ENCODE measurements at places on chromosomes 2 and 18.
A peak's percentile ranks its signal among the peaks of the same experiment; 100 is the strongest.

DNA sequence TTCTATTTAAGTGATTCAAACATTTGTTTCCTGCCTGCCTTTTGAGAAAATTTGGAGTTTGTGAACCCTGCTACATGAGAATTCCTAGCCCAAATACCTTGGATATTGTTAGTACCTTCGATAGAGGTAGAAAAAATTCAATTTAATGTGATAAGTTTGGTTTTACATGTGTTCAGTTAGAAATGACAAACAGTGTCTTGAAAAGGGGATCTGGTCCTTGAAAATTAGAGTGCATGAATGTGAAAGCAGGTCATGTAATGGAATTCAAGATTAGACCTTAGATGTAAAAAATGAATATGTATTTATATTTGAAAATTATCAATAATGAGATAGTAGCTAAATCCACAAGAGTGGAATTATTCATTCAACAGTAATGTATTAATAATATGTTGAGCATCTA lies 70.5 kb downstream of the PIK3C3 start:
- DNase-seq = no peak

DNA sequence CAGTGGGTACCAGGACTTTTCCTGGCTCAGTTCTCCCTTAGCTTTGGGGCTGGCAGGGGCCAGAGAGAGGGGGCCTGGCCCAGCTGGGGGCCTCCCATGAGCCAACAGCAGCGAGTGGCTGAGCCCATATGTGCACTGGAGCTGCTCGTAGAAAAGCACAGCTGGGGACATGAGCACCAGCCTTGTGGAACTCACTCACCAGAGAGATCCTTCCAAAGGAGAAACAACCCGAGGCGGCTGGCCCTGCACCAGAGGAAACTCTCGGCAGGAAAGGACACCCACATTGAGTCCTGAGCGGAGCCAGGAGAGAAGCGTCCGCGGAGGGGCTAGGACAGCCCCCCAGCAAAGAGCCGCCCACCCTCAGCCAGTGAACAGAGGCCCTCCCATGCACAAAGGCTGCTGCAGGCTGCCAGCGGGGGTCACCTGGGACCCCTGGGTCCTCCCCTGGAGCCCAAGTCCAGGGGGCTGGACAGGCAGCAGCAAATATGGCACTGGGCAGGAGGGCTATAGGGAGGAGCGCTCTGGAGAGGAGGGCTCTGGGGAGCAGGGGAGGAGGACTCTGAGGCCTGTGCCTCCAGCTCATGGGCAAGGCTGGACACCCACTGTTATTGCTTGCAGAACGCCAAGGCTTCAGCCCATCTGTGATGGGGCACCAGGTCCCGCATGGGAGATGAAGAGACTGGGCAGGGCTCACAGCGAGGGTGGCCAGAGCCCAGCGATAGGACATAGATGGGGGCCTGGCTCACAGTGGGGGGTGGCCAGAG lies 42.1 kb upstream of the SNED1 start:
- no peak for DNase-seq

GRCh38 chr2:43461453-43462073 lies 134.3 kb downstream of the THADA start:
- no peak for DNase-seq

- DNase-seq = no peak
These were observed 16.9 kb upstream of the BAZ2B start for GRCh38 chr2:159633219-159633618.

DNA sequence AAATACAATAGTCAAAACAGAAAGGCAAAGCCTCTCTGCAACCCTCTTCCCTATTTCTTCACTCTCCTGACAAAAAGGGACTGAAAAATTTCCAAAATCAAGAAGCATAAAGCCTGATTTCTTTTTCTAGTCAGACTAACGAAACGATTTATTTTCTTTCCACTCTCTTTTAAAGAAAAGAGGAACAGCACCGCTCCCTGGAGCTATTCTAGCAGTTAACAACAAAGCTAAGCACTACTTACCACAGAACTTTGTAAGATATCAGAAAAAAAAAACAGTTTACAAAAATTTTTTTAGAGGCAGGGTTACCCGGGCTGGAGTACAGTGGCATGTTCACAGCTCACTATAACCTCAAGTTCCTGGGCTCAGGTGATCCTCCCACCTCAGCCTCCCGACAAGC lies 14.4 kb upstream of the FHL2 start:
- no peak for DNase-seq

- DNase-seq = no peak
These were observed 503.2 kb downstream of the PIK3C3 start for GRCh38 chr18:42458226-42458625.

DNA sequence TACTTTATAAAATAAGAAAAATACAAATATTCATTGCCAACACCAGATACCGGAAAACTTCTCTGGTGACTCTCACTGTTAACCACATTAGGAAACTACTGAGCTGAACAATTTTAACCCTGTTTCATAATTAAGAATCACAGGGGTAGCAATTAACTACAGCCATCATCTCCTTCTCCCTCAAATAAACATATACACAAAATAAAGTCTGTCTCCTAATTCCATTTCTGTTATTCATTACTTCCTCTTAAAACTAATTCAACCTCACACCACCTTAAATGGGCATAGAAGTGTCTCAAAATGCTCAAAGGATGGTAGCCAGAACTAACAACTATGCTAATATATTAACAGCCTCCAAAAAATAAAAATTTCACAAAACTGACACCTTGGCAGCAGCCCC lies 60.7 kb downstream of the ACVR1 start:
- no peak for DNase-seq

GRCh38 chr18:12068950-12069320 lies 24.7 kb upstream of the ANKRD62 start:
- peak; percentile 36 for DNase-seq

GRCh38 chr18:74645679-74646078 lies 48.0 kb downstream of the ZNF407 start:
- DNase-seq = no peak

DNA sequence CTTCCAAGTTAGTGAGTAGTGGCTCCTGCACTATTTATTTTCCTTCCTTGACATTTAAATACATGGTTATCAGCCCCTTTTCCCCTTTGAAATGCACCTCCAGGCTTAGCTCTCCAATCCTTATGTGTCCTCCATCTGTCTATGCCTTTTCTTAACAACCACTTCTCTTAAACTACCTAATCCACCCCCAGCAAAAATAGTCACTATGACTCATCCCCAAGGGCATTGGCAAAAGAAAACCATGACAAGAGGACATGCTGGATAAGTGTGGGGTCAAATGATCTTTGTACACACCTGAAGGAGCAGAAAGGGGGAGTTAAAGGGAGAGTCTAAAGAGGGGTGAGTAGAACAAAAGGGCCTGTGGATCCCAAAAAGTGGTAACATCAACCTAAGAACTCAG lies 127.2 kb downstream of the ANKRD44 start:
- no peak for DNase-seq

GRCh38 chr2:109428281-109428680 lies 185.5 kb downstream of the SEPTIN10 start:
- no peak for DNase-seq

DNA sequence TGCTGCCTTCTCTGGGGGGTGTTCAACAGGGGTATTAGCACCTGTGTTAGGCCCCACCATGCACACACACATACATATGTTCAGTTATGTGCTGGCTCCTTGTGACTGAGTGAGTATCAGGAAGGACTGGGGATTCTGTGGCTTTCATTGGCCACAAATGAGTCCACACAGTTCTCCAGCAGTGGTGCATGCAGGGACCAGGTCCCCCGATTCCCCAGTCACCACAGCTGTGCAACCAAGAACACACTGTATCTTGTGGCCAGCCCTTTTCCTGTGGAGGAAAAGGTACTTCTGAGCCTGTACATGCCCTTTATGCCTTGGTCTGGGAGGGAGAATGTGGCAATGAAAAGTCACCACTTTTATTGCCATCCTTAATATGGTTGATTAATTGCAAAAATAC lies 74.9 kb upstream of the KLF7 start:
- no peak for DNase-seq

DNA sequence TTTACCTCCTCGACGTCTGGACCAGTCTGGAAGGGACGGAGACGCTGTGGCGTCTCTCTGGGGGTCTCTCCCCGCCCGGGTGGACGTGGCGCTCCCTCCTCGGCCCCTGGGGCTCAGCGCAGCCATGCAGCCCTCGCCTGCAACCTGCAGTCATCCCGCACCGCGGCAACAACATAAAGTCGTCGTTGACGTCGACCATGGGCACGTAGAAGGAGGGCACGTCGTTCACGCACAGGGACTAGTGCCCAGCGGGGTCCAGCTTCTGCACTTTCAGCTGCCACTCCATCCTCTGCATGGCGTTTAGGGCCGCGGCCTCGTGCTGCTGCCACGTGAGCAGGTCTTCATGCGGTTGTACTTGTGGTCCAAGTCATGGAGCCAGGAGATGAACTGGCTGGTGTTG lies 889.6 kb upstream of the LRRTM1 start:
- no peak for DNase-seq

DNA sequence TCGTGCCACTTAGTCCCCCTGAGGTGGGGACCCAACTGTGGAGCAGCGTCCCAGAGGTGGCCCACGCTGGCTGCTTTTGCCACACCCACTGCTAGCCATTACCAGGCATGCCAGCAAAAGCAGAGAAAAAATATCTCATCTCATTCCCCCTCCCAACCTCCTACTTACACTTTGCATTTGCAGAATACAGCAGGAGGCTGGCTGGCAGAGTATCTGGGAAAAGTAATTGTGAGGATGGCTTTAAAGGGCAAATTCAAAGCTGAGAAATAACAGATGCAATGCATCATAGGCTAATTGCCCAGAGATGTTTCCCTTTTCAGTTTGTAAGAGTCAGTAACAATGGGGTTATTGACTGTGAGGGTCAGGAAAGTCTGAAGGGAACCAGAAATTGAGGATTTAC lies 438.1 kb upstream of the DSEL start:
- no peak for DNase-seq

GRCh38 chr2:12430407-12431133 lies 286.2 kb upstream of the TRIB2 start:
- no peak for DNase-seq

DNA sequence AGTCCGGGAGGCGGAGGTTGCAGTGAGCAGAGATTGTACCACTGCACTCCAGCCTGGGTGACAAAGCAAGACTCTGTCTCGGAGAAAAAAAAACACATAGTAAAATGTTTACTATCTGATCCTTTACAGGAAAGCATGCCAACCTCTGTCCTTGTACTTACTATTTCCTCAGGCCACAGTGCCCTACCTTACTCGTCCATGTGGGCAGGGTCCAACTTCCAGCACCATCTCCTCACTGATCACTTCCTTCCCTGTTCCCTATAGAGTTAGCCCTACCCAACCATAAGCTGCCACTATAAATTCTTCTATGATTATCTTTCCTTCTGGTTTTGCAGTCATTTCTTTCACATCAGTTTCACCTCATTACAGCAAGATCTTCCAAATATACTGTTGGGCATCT lies 136.2 kb downstream of the MYO5B start:
- no peak for DNase-seq

DNA sequence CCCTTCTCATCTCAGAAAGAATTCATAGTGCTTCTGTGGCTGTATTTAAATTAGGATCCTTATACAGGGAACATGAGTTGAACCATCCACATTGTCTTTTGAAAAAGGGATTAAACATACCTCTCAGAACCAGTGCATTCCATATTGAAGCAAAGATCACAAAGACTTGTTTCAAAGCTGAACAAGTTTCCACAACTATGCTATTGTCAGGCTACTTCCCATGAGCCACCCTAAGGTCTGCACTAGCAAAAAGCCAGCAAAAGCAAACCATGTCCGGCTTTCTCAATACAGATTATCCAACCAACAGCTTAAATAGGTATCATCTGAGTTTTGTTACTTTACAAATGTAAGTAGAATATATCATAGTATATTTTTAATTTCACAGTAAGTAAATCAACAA lies 78.1 kb downstream of the SCG2 start:
- DNase-seq = no peak

GRCh38 chr2:29272311-29272710 lies 157.1 kb downstream of the CLIP4 start:
- no peak for DNase-seq

Measured in right lung (tissue), 10 donors.